Thyroid gland (tissue), 4 donors: ENCODE measurements at places on chromosomes 6 and 20. TPM values are rescaled to one million over a fixed set of nuclear protein-coding genes. Genes with fewer than 3 reads are reported as not detected.

TAF8 gene
- 131 TPM for total RNA-seq

- H3K27ac ChIP-seq, result no peak within 1 kb of the TSS
- no peaks in the 10 kb centered on the region for H3K36me3 ChIP-seq
Measured at GRCh38 chr6:104956731-104957294, at the start of gene LIN28B. LIN28B (plus strand) TSS chr6:104957107; CDS start chr6:104957251, 144 bp downstream.

DNA sequence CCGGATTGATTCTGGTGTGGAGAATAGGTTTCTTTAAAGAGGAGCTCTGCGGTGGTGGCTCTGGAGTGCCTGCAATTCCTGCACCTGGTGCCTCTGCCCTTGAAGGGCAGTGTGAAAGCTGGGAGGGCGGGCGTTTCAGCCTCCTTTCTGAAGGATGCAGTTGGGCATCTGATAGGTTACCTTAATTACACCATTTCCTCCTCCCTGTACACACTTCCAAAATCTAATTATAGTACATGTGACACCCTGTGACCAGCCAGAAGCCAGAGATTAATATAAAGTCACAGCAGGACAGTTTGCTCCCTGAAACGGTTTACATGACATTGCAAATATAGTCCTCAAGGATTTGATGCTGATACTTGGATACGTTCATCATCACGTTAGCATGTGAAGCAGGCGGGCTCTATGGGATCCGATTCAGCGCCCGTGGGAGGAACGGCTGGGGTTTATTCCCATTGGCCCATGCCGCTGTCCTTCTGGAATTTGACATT is 548.2 kb downstream of the QKI start:
- H3K4me3 ChIP-seq, result no peak overlapping the region
- H3K4me1 ChIP-seq, result no peaks in the 10 kb centered on the region
- no peak overlapping the region for H3K27ac ChIP-seq
- no peaks in the 10 kb centered on the region for H3K27me3 ChIP-seq
- DNase-seq, result no peak

GRCh38 chr20:46119028-46119546 is 973 bp downstream of the CD40 start:
- H3K36me3 ChIP-seq, result no peaks in the 10 kb centered on the region
- H3K27ac ChIP-seq, result peak overlapping the region; percentile 75
- no peaks in the 10 kb centered on the region for H3K27me3 ChIP-seq

DNA sequence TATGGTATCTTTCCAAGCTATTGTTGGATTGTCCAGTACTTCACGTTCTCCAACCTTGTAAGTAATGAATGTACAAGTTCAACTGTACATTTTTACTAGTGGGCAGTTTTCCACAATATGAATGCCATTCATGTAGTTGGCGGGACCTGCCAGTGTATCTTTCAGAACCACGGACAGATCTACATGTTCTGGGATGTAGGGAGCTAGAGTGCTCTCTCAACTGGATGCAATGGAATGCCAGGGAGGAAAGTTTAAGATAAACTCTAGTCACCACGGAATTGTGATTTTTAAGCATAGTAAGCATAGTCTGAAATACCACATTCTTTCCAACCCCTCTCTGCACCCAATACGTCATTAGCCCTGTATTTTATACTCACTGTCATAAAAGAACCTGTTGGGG is 21.5 kb upstream of the HLA-C start:
- no peaks in the 10 kb centered on the region for H3K27me3 ChIP-seq
- no peak for DNase-seq
- H3K27ac ChIP-seq, result no peak overlapping the region
- H3K36me3 ChIP-seq, result no peaks in the 10 kb centered on the region
- no peaks in the 10 kb centered on the region for H3K4me1 ChIP-seq

GRCh38 chr6:47633141-47633540 is 65.2 kb upstream of the ADGRF4 start:
- no peaks in the 10 kb centered on the region for H3K36me3 ChIP-seq
- no peak overlapping the region for H3K27ac ChIP-seq
- no peaks in the 10 kb centered on the region for H3K4me1 ChIP-seq
- no peak for DNase-seq
- H3K27me3 ChIP-seq, result no peaks in the 10 kb centered on the region

GRCh38 chr20:13029687-13030375 is 21.1 kb downstream of the SPTLC3 start:
- no peaks in the 10 kb centered on the region for H3K27me3 ChIP-seq
- H3K4me3 ChIP-seq, result no peak overlapping the region
- no peak overlapping the region for H3K27ac ChIP-seq

DNA sequence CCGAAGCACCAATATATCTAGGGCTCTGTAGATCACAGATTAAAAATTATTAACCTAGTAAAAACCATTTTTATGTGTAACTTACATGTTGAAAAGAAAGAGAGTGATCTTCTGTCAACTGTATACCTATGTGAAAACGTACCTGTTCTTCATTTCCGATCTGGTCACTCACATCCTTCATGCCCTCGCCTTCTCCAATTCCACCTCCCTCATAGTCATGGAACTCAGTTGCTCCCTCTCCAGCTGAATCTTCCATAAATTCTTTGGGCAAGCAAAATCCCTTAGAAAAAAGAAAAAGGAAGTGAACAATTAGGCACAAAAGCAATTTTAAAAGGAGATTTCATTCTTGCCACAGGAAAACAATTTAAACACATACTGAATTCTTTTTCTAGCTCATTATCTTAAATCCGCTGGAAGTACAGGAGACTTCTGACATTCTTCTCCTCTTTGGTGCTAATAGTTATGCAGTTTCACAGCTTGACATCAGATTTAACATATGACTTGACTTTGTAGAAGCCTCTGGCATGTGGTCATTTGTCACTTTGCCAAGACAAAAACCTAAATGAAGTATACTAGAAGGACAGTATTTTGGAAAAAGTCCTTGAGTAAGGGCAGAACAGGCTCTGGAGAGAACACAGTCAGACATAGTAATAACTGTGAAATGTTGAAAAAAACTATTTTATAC is 29.5 kb upstream of the LYRM2 start:
- peaks cover 45% of the 10 kb centered on the region for H3K36me3 ChIP-seq
- H3K4me3 ChIP-seq, result no peak overlapping the region
- H3K4me1 ChIP-seq, result no peaks in the 10 kb centered on the region
